ENCODE measurements at places on chromosomes 3 and 15.

GRCh38 chr3:124439603-124440002 lies 290.6 kb upstream of the UMPS start:
- DNase-seq = no peak

- DNase-seq = no peak
Measured at GRCh38 chr3:132416161-132416560, 1.1 kb upstream of the DNAJC13 start.

DNA sequence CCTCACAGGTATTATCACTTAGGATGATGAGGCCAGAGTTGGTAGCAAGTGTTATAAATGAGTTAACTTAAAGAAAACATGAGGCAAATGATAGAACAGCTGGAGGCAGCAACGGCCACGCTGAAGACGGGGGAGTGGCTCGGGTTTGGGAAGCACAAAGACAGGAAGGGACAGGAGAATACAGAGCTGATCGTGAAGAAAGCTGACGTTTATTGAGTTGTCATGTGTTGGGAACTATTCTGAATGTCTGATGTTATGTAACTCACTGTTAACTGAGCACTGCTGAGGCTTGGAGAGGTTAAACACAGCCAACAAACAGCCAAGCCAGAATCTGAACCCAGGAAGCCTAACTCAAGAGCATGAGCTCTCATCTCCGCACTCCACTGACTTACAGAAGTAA lies 42.3 kb downstream of the FGD5 start:
- DNase-seq = no peak

- DNase-seq = no peak
Measured at GRCh38 chr3:179363332-179363731, 15.8 kb downstream of the MFN1 start.

GRCh38 chr3:31530039-31530959 lies 2.4 kb upstream of the STT3B start:
- no peak for DNase-seq

- no peak for DNase-seq
Measured at GRCh38 chr15:89379818-89380217, 45.2 kb upstream of the POLG start.

GRCh38 chr3:105730801-105731354 lies 137.9 kb downstream of the CBLB start:
- DNase-seq = peak; percentile 26

- no peak for DNase-seq
Measured at GRCh38 chr3:184352897-184353545, 8.4 kb downstream of the CLCN2 start.

GRCh38 chr3:124158168-124158881 lies 166.4 kb upstream of the ROPN1 start:
- no peak for DNase-seq

- DNase-seq = no peak
Measured at GRCh38 chr3:69671082-69671952, 67.9 kb upstream of the MITF start.

DNA sequence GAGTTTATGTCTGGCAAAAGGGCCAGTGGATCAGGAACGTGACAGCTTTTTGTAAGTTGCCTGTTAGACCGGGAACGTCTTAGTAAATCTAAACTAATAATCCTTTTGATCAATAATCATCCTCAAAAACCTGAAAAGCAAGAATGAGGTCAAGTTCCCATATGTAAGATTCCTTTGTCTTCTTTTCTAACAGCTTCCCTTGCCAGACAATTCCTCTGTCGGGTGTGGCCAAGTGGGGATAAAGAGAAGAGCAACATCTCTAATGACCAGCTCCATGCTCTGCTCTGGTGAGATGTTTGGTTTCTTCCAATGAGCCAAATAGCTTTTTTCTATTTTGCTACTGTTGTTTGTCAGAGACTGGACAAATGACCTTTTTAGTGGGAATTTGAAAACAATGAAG lies 19.8 kb downstream of the FANCD2OS start:
- DNase-seq = no peak

- DNase-seq = no peak
Measured at GRCh38 chr15:31347067-31347975, 20.7 kb downstream of the KLF13 start.

DNA sequence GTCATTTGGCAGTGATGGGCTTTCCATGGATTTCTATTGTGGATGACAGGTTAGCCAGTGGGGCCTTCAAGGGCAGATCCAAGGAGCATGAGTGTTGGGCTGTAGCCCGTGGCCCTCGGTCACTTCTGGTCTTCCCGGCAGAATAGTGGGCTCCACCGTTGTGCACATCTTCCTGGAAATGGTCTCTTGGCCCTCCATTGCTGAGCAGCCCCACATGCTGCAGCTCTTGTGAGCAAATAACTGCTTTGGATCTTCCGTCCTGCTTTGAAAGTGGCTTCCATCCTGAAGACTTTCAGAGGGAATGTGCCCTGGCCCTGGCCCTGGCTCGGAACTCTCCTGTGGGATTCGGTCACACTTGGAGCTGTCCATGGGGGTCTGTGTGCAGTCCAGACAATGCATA lies 102.8 kb downstream of the SNRPN start:
- no peak for DNase-seq

- no peak for DNase-seq
Measured at GRCh38 chr3:47895241-47895640, 92.3 kb downstream of the DHX30 start.

GRCh38 chr3:192919901-192920300 lies 2.2 kb upstream of the MB21D2 start:
- peak; percentile 13 for DNase-seq

DNA sequence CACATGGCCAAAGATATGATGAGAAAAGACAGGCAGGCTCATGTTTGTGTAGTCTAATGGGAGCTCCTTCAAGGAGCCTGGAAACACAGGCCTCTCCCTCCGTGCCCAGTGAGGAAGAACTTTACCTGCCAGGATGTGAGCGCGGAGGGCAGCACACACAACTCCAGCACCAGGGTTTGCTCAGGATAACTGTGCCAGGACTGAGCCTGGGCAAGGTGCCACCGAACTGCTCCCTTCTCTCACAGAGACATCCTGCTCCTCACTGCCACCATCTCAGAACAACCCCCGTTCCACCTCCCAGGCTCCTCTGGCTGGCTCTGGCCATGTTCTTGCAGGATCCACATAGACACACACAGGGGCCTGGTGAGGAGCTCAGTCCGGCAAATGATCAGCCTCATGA lies 87.4 kb downstream of the NUP210 start:
- DNase-seq = no peak

DNA sequence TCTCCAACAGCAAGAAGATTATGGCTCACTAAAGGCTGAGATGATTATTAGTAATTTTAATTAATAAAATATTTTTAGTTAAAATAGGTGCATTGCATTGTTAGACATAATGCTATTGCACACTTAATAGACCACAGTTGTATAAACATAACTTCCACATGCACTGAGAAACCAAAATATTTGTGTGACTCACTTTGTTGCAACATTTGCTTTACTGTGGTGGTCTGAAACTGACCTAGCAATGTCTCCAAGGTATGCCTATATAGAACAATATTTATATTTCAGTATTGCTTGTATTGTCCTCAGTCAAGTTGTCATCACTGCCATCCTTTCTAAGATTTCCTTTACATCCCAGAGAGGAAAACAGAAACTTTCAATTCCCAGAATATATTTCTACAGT lies 1215.2 kb downstream of the SI start:
- DNase-seq = no peak

DNA sequence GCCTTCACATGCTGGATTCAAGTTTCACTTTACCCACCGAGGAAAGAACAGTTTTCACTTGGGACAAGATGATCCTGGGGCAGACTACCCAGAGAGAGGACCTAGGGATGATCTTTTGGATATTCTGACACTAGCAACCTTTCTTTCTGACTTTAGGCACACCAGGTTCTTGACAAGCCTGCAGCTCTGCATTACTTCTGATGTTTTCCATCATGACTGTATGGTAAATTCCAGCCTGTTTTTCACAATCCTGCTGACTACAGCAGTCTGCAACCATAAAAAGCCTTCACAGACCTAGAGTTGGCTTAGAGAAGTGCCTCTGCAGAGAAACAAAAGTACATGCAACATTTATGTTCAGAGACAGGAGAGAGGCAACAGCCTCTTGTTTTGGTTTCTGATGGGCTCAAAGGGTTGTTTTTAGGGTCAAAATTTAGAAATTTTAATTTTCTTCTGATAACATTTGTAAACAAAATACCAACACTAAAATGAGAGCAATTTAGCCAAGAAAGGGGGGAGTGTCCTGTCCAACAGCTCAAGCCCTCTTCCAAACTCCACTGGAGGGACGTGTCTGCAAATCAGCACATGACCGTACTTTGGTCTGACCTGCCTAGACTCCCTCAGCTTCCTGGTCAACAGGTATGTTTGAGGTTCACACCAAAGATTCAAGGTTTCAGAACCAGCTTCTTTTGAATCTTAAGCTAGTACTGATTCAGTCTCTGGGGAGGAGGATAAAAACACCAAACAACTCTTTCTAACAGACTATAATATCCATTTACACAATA lies 799 bp downstream of the ABI3BP start:
- DNase-seq = peak; percentile 16

DNA sequence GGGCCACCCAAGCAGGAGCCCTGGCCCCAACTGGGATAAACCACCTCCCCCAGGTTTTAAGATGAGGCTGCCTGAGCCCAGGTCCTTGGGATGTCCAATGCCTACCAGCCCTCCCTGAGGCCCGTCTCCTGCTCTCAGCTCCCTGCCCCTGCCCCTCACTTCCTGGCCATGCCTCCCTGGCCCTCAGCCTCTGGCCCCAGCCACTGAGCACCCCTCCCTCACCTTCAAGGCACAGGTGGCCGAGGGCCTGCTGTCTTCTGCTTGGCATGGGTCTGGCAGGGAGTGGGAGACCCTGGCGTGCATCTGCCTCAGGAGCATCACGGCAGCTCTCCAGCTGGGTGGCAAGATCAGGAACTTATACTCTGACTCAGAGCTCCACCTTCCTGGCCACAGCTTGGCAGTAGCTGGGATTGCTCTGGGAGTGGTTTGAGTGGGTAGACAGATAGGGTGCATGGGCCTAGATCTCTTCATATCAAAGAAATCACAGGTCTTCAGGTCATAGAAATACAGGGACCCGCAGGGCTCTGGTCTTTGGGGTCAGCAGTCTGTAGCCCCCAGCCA lies at the start of gene PLA2G4E:
Gene PLA2G4E (minus strand): TSS at position 330 of the 561 bp plus-strand sequence. CDS start 12 bp downstream, at position 318.
- no peak for DNase-seq

- peak; percentile 59 for DNase-seq
Measured at GRCh38 chr3:42247576-42248027, 18.4 kb downstream of the CCK start.

GRCh38 chr3:176431038-176431418 lies 766.3 kb downstream of the TBL1XR1 start:
- no peak for DNase-seq

GRCh38 chr3:66038726-66039589 lies at the start of gene MAGI1:
TSS of gene MAGI1 (minus strand) at chr3:66038918. CDS start at chr3:66038308, 610 bp downstream.
- DNase-seq = peak; percentile 69

- DNase-seq = no peak
Measured at GRCh38 chr15:52334491-52335160, 39.0 kb upstream of the MYO5C start.

GRCh38 chr15:85795337-85796305 lies 896 bp upstream of the KLHL25 start:
- no peak for DNase-seq

DNA sequence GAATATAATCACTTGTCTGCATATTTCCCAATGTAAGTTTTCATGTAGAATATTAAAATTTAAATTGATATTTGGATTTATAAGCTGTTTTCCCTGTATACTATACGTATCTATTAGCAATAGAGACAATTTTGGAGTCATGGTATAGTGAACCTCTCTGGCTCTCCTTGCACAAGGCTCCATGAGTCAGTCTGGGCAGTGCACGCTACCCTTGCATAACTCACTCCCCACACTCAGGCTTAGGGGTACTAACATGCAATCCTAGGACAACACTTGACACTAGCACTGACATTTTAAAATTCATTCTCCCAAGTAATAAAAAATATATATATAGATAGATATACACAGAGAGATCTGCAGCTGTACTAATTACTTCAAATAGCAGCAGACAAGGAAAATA lies 39.2 kb downstream of the SLC24A1 start:
- no peak for DNase-seq

GRCh38 chr15:69885173-69885955 lies 212.4 kb downstream of the TLE3 start:
- DNase-seq = no peak

DNA sequence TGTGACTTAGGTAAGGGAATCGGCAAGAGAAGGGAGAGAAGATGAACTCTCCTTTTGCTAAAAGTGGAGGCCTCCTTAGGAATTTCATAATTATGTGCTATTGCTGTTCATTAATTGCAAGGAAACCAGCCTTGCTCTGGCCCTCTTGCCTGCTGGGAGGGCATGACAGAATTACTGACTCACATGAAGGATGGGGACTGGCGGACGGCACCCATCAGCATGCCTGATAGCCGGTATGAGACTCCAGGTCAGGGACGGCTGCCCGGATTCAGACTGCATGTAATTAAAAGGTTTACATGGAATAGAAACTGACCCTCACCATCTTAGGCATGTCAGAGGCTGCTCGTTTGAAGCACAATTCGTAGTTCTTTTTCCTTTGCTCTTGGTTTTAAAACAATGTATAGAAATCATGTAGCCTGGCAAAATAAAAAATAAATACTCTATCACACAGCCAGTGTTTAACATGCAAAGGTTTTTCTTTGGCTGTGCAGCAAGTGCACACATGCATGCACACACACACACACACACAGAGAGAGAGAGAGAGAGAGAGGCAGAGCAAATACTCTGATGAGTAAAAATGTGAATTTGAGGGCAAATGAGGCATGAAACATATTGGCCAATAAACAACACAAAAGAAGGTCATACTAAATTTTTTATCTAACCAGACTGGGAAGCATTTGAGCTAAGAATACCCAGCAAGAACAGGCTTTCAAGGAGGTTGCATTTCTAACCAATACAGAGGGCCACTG lies 82.7 kb downstream of the FOXB1 start:
- DNase-seq = no peak

- no peak for DNase-seq
Measured at GRCh38 chr3:161349529-161350312, 21.6 kb downstream of the SPTSSB start.

GRCh38 chr3:79947469-79947868 lies 179.7 kb upstream of the ROBO1 start:
- no peak for DNase-seq

DNA sequence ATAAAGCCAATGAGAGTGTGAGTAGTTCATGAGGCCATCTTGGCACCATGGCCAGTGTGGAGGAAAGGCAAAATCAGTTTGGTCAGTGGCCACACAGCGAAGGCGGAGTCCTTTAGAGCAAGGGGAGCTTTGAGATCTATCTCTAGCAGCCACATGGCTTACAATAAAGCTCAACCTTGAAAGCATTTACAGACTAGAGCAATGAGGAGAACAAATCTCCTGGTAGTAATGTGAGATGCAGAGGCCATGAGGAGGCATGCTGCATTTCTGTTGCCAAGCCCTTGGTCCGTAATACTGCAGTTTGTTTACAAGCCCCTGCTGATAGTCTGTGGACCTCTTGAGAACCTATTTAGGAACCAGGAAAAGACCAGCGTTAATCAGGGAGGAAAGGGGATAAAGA lies 381.5 kb upstream of the C2CD4B start:
- no peak for DNase-seq

GRCh38 chr3:30655187-30655812 lies 48.9 kb downstream of the TGFBR2 start:
- DNase-seq = no peak

- DNase-seq = no peak
Measured at GRCh38 chr15:74828835-74829234, 2.4 kb downstream of the CPLX3 start.

Measured in hematopoietic multipotent progenitor cell (in vitro differentiated cells).